CD4-positive, alpha-beta T cell (primary cell): ENCODE measurements at places on chromosomes 5 and 9. TPM values are rescaled to one million over a fixed set of nuclear protein-coding genes. Genes with fewer than 3 reads are reported as not detected.

DNA sequence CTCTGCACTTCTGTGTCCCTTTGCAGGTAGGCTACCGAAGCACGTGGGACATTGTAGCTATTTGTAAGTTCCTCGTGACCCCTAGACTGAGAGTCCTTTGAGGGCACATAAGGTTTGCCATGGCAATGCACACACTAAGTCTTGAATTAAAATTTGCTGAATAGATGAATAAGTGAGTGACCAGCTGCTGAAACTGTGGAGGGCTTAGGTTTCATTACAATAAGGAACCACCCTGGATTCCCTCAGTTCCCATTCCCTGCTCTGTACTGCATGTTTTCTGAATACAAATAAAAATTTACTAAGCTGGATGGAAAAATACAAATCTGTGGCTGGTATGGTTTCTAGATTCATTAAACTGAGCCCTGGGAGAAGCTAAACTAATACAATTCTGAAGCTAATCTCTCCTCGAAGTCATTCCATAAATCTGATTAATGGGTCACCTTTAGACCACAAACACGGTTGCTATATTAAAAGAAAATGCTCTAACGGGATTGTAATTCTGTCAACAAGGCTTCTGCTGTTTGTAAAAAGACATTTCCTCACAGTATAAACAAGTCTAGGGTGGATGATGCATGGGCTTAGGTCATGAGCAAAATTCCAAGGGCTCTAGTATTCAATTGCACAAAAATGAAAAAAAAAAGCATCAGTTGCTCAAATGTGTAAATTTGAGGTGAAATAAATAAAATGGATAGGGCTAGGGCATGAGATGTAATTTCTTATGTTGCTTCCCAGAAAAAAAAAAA lies 172.3 kb downstream of the ATP10B start:
- H3K27me3 ChIP-seq: no peaks in the 10 kb centered on the region
- no peak overlapping the region for H3K4me3 ChIP-seq
- no peak for DNase-seq
- no peaks in the 10 kb centered on the region for H3K36me3 ChIP-seq
- no peaks in the 10 kb centered on the region for H3K4me1 ChIP-seq
- no peak overlapping the region for H3K27ac ChIP-seq

- H3K4me1 ChIP-seq: no peaks in the 10 kb centered on the region
- H3K4me3 ChIP-seq: no peak overlapping the region
- no peak overlapping the region for H3K27ac ChIP-seq
- no peak for DNase-seq
- H3K27me3 ChIP-seq: no peaks in the 10 kb centered on the region
Observed at GRCh38 chr5:33675958-33676464, 215.8 kb downstream of the ADAMTS12 start.

- H3K4me3 ChIP-seq: no peak overlapping the region
- H3K27me3 ChIP-seq: no peaks in the 10 kb centered on the region
- H3K36me3 ChIP-seq: peaks cover 96% of the 10 kb centered on the region
Observed at GRCh38 chr5:96771395-96771794, 36.4 kb downstream of the ERAP1 start.

GRCh38 chr5:135032999-135033861 lies 798 bp downstream of the PITX1 start:
- peak overlapping the region; percentile 19 for H3K4me3 ChIP-seq
- DNase-seq: no peak
- peaks cover 30% of the 10 kb centered on the region for H3K4me1 ChIP-seq
- H3K27ac ChIP-seq: no peak overlapping the region
- H3K36me3 ChIP-seq: no peaks in the 10 kb centered on the region
- H3K27me3 ChIP-seq: peaks cover 64% of the 10 kb centered on the region

The VLDLR gene
- total RNA-seq: not detected
